ENCODE measurements at places on chromosomes 16 and 17.

GRCh38 chr16:87675111-87675719 is 72.9 kb downstream of the JPH3 start:
- DNase-seq = no peak

DNA sequence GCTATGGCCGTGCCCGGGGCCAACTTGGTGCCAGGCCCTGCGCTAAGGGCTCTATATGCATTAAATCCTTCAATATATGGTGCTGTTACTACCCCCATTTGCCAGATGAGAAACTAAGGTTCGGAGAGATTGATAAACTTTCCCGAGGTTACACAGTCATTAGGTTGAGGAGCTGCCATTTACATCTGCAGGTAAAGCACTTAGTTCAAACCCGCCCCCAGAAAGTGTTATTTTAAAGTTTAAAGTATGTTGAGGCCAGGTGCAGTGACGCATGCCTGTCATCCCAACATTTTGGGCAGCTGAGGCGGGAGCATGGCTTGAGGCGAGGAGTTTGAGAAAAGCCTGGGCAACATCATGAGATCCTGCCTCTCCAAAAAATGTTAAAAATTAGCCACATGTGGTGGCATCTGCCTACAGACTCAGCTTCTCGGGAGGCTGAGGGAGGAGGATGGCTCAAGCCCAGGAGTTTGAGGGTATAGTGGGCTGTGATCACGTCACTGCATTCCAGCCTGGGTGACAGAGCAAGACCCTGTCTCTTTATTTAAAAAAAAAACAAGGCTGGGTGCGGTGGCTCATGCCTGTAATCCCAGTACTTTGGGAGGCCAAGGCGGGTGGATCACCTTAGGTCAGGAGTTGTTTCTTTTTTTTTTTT is 264.7 kb downstream of the PARN start:
- DNase-seq = no peak

- no peak for DNase-seq
These were observed 5.2 kb downstream of the FLII start for GRCh38 chr17:18253187-18253884.

- no peak for DNase-seq
These were observed 17.6 kb downstream of the MAP1LC3B start for GRCh38 chr16:87409781-87410180.

- no peak for DNase-seq
These were observed 31.7 kb upstream of the WFIKKN2 start for GRCh38 chr17:50803676-50804075.

DNA sequence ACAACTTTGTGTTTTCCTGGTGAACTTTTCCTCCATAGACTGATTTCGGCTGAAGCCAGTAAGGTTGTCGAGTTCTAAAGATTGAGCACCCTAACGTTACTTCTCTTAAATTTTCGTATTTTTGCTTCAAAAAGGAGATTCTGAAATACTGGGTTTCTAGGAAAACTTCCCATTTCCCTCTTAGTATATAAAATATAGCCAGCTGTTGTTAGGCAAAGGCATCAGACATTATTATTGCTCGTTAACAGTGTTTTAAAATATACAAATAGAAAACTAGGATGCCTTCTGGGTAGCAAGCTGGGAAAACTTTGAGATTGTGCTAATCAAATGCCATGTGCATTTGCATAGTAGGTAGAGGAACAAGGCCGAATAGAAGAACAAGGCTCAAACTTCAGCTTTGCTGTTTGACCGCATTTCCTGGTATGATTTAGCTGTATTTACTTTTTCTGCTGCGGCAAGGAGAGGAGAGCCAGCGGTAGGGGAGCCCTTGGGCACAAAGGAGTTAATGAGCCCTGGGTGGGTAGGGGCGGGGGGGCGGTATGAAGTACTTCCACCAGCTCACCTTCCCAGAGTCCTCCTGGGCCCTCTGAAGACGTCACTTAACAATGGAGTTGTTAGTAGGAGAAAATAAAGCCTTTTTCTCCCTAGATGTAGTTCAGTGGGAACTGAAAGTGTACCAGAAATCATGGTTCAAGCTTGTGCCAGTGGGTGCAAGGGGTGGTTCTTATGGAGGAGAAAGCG is 151.9 kb downstream of the MSI2 start:
- DNase-seq = peak; percentile 34

GRCh38 chr17:63418540-63418939 is 27.6 kb downstream of the CYB561 start:
- no peak for DNase-seq

GRCh38 chr17:76371656-76372628 is 12.5 kb upstream of the SPHK1 start:
- DNase-seq = no peak

- no peak for DNase-seq
These were observed 173.8 kb upstream of the IRX3 start for GRCh38 chr16:54460263-54460860.

GRCh38 chr16:50275098-50275415 is 8.7 kb downstream of the ADCY7 start:
- no peak for DNase-seq

DNA sequence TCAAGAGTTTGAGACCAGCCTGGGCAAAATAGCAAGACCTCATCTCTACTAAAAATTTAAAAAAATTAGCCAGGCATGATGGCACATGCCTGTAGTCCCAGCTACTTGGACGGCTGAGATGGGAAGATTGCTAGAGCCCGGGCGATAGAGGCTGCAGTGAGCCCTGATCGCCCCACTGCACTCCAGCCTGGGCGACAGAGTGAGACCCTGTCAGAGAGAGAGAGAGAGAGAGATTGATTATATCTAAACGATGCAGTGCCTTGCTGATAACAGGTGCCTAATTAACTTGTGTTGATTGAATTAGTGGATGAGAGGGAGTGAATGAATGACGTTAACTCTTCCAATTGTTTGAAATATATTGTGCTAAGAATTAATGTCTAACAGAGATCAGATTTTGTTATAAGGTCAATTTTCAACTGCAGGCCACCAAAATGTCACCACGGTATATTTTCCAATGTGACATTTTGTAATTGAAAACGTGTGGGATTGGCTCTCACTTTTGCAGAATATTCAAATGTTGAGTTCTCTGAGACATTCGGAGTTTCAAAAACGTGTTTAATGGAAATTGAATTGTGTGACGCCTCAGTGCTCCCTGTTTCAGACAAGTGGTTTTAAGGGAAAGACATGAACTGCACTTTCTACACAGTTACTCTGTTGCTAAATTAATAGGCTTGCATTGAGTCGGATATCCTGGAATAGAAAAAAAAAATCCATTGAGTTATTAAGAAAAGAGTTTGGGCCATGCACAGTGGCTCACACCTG is 53.6 kb downstream of the ABAT start:
- DNase-seq = no peak

- no peak for DNase-seq
These were observed 57.0 kb upstream of the INTS2 start for GRCh38 chr17:61984821-61985220.

- no peak for DNase-seq
These were observed 12.7 kb upstream of the AMFR start for GRCh38 chr16:56438038-56438437.

DNA sequence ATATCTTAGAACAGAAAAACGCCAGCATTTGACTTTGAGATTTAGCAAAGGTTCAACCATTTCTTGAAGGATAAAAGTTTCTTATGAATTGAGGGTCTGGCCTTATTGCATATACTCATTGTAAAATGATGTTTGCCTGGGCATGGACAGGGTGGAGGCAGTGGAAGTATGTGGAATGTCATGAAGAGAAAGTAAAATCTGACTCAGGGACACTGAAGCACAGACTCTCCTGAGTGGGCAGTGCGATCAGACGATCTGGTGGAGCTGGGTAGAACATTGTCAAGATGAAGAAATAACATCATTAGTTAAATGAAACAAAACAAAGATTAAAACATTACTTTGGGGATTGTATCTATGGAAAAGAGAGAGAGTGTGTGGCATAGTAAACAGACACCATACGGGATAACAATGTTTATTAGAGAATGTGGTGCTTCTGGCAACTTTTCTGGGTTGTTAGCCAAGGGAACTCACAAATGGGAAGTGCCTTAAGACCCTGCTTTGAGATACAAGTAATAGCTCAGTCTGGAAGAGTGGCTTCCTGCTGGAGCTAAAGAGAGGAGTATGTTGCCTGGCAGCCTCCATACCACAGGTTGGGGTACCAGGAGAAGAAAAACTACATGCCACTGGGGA is 4.4 kb downstream of the MAP3K3 start:
- no peak for DNase-seq

- DNase-seq = no peak
These were observed 41.1 kb downstream of the BAHCC1 start for GRCh38 chr17:81436294-81436849.

DNA sequence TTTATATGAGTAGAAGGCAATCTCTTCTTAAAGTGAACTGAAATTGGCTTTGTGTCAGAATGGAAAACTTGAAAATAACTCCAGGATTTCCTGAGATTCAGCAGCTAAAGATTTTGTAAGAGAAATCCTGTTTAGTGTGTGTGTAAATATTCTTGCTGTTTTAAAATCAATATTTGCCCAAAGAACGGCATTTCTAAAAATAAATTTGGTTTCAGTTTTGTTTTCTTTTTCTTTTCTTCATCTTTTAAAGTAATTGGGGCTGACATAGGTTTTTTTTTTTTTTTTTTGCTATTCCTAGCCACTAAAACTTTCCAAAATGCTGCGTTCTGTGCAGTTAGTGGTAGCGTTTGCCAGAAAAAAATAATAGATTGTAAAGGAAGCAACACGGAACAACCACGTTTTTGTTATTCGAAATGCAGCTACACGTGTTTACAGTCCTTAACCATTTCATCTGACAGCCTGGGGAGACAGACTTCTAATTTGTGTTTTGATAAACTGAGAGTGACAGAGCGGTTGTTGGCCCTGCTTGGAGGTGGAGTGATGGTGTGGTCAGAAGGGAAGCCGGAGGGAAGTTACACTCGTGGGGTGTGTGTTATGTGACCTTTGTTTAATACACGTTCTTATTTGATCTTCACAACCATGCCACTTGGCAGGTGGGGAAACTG is 21.6 kb upstream of the SMPD3 start:
- DNase-seq = no peak

GRCh38 chr17:79133985-79134384 is 59.4 kb downstream of the ENGASE start:
- DNase-seq = no peak

GRCh38 chr16:81638286-81638945 is 140.7 kb upstream of the PLCG2 start:
- no peak for DNase-seq

DNA sequence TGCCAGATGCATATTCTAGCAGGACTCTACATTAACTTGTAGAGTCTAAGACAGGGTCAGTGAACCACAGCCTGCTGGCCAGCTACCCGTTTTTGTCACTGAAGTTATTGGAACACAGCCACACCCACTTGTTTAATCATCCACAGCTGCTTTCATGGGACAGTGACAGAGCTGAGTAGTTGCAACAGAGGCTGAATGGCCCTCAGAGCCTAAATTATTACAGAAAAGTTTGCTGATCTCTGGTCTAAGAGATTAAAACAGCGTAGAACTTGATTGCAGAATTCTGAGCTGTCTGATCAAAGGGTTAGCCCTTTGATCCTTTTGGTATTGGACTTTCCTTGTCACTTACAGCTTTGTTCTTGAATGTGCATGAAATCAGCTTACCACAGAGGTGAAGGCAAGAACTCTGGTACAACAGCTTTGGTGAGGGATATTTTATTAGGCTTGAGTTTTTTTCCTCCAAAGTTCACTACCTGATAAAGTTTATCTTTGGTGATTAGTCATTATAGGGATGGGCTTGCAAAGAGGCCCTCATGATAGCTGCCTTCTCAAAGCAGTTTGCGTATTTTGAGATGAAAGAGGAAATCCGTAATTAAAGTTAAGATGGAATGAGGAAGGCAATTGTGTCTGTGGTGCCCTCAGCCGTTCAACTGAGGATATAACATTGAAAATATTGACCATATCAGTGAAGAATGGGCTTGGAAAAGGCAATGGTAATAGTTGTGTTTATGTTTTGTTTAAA is 23.6 kb downstream of the ALDH3A2 start:
- no peak for DNase-seq

GRCh38 chr17:7058831-7059447 is 15.0 kb upstream of the SLC16A11 start:
- no peak for DNase-seq

GRCh38 chr16:62712566-62712965 is 676.3 kb upstream of the CDH8 start:
- DNase-seq = no peak

- DNase-seq = no peak
These were observed 13.8 kb upstream of the SPOP start for GRCh38 chr17:49691677-49692191.

DNA sequence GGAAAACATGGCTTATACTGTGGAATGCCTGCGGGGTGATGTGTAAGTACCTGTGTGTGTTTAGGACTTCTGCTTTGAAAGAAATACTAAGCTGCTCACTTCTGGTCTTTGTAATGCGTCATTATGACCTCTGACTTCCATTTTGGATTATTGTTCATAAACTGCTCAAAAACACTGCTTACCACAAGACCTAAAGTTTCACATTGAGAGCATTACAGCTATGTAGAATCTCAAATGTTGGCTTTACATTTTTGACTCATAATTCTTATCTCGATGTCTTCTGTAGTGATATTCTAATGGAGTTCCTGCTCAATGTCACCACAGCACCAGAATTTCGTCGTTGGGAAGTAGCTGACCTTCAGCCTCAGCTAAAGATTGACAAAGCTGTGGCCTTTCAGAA is 9.3 kb downstream of the UQCRC2 start:
- no peak for DNase-seq

GRCh38 chr17:76593959-76594358 is 8.3 kb upstream of the ST6GALNAC2 start:
- no peak for DNase-seq

GRCh38 chr16:65410801-65411200 is 288.9 kb upstream of the CDH11 start:
- no peak for DNase-seq

- DNase-seq = no peak
These were observed 161.1 kb upstream of the TBX2 start for GRCh38 chr17:61238455-61238933.

DNA sequence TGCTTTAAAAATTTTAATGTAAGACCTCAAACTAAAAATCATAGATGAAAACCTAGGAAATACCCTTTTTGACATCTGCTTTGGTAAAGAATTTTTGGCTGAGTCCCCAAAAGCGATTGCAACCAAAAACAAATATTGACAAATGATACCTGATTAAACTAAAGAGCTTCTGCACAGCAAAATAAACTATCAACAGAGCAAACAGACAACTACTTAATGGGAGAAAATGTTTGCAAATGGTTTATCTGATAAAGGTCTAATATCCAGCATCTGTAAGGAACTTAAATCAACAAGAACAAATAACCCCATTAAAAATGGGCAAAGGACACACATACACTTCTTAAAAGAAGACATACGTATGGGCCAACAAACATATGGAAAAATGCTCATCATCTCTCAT is 242.5 kb downstream of the BCAS3 start:
- DNase-seq = no peak
